ENCODE measurements at places on chromosomes 2 and 18.

- H3K27me3 ChIP-seq, result no peaks in the 10 kb centered on the region
- no peak overlapping the region for H3K27ac ChIP-seq
- no peak overlapping the region for H3K4me3 ChIP-seq
- H3K4me1 ChIP-seq, result peaks cover 14% of the 10 kb centered on the region
- no peak for DNase-seq
- peaks cover 9% of the 10 kb centered on the region for H3K36me3 ChIP-seq
These were observed 8.9 kb downstream of the STAM2 start for GRCh38 chr2:152166633-152167032.

DNA sequence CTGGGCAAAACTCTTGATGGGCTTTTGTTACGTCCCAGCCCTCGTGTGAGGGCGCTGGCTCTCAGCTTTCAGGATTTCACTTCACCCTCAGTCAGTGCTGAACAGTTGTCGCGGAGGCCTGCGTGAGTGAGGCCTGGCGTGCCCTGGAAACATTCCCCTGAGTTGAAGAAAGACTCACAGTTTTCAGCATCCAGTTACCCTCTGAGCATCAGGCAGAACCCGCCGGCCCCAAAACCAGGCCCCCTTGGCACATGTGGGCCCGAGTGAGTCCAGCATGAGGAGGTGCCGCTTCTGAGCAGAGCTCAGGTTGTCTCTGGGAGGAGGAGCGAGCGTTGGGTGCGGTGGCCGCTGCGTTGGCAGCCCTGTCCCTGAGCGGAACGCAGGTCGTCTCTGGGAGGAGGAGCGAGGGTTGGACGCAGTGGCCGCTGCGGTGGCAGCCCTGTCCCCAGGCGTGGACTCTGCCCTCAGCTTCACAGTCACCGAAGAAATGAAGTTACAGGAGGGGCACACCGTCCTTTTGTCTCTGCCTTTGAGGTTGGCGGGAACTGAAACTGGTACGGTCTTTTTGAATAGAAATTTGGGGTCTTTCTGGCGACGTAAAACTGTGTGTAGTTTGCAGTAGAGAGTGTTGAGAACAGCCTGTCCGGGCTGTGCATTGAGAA lies at the start of gene NEU4:
Gene NEU4 (plus strand): TSS at position 473 of the 662 bp plus-strand sequence. CDS start 5,292 bp downstream, outside the sequence.
- no peak within 1 kb of the TSS for H3K4me3 ChIP-seq
- no peaks in the 10 kb centered on the region for H3K36me3 ChIP-seq
- DNase-seq, result peak; percentile 28
- H3K4me1 ChIP-seq, result peaks cover 8% of the 10 kb centered on the region
- no peak within 1 kb of the TSS for H3K27ac ChIP-seq

- H3K27ac ChIP-seq, result no peak overlapping the region
- DNase-seq, result no peak
- H3K4me1 ChIP-seq, result peaks cover 6% of the 10 kb centered on the region
- no peak overlapping the region for H3K4me3 ChIP-seq
- H3K27me3 ChIP-seq, result peaks cover 6% of the 10 kb centered on the region
These were observed 22.8 kb downstream of the CABLES1 start for GRCh38 chr18:23158058-23158457.

DNA sequence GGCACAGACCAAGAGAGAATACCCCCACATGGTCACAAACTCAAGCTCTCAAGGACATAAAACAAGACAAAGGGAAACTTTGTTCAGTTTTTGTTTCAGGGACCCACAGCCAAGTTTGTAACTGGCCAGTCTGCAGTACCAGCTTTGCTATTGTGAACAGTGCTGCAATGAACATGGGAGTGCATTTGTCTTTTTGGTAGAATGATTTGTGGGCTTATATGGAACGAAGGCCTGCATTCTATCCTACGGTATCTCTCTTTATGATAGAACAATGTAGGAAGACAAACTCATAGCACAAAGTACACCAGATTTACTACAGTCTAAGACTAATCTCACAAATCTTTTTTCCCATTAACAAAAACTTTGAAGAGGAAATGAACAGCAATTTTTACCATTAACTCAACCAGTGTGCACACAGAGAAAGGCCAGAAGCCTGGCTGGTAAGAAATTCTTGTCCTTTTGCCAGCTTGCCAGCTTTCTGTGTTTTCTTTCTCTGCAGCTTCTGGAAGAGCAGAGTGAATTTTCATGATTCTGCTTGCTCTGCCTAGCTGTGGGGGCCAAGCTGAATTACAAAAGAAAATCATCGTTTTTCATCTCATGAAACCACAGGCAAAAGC lies 37.1 kb upstream of the FEZ2 start:
- peaks cover 11% of the 10 kb centered on the region for H3K27me3 ChIP-seq
- no peak for DNase-seq
- H3K36me3 ChIP-seq, result no peaks in the 10 kb centered on the region
- no peaks in the 10 kb centered on the region for H3K4me1 ChIP-seq
- no peak overlapping the region for H3K4me3 ChIP-seq
- H3K27ac ChIP-seq, result no peak overlapping the region

- H3K27me3 ChIP-seq, result no peaks in the 10 kb centered on the region
- peaks cover 75% of the 10 kb centered on the region for H3K36me3 ChIP-seq
- peak overlapping the region; percentile 8 for H3K4me3 ChIP-seq
- peaks cover 57% of the 10 kb centered on the region for H3K4me1 ChIP-seq
- peak overlapping the region; percentile 52 for H3K27ac ChIP-seq
These were observed 29.4 kb downstream of the STAT1 start for GRCh38 chr2:190984595-190984994.

DNA sequence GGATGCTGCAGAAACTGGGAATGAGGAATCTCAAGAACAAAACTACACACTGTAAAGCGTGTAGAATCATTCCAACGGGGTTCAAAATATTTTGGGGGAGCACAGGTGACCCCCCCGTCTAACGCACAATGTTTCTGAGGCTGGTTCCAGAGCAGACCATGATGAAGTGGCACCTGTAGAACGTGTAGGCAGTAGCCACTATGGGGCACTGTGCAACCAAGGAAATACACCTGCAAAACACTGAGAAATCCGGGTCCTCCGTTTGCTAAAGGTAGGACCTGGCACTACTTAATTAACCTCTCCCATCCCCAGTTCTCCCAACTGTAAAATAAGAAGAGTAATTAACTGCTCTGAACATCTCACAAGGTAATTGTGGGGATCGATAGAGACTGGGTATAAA lies 22.6 kb downstream of the ST6GAL2 start:
- H3K4me3 ChIP-seq, result no peak overlapping the region
- no peak overlapping the region for H3K27ac ChIP-seq
- H3K36me3 ChIP-seq, result no peaks in the 10 kb centered on the region
- H3K4me1 ChIP-seq, result no peaks in the 10 kb centered on the region
- DNase-seq, result no peak

DNA sequence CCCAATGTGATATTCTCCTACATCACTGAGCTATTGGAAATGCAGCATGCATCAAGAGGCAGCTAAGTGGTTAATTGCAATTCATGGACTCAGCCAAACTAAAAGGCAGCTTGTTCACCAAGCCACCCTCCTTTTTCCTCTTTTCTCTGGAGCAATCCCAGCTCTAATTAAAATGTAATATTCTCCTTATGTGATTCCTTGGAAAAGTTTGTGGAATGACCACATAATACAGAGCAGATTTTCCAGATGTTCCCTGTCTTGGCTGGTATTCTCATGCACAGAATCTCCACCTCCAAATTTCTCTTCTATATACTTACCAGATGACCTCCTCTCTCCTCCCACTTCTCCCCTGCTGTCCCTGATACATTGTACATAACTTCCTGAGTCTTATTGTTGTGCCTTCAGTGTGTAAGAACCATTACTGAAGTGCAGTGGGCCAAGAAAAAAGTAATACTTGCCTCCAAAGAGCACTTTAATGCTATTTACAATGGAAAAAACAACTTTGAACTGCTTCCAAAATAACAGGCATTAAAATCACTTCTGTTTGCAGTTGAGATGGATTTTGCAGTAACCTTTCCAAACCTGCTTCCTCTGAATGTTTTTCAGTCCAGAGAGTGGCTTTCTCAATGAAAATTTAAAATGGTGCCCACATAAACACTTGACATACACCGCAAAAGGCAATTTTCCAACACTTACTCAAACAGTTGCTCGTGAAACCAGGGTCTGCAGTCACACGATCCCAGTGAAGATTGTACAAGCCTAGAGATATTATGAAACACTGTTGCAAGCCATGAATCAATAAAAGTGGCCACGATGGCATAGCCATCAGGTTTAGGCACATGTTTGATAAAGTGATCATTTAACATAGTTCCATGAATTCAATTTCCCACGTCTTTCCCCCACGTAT lies 258.0 kb downstream of the MTX2 start:
- peaks cover 26% of the 10 kb centered on the region for H3K27me3 ChIP-seq
- no peaks in the 10 kb centered on the region for H3K4me1 ChIP-seq
- H3K4me3 ChIP-seq, result no peak overlapping the region

GRCh38 chr2:178829981-178830380 lies 22.8 kb upstream of the TTN start:
- peaks cover 20% of the 10 kb centered on the region for H3K36me3 ChIP-seq
- no peaks in the 10 kb centered on the region for H3K27me3 ChIP-seq
- no peak for DNase-seq
- no peak overlapping the region for H3K27ac ChIP-seq
- H3K4me1 ChIP-seq, result peaks cover 10% of the 10 kb centered on the region

GRCh38 chr2:46535360-46535759 lies 56.0 kb downstream of the TMEM247 start:
- H3K4me3 ChIP-seq, result peak overlapping the region; percentile 71
- H3K27ac ChIP-seq, result peak overlapping the region; percentile 75
- peaks cover 26% of the 10 kb centered on the region for H3K36me3 ChIP-seq

- H3K36me3 ChIP-seq, result no peaks in the 10 kb centered on the region
- no peak overlapping the region for H3K27ac ChIP-seq
- no peak for DNase-seq
- no peaks in the 10 kb centered on the region for H3K4me1 ChIP-seq
- no peaks in the 10 kb centered on the region for H3K27me3 ChIP-seq
These were observed 546.4 kb upstream of the SOX11 start for GRCh38 chr2:5145801-5146200.

DNA sequence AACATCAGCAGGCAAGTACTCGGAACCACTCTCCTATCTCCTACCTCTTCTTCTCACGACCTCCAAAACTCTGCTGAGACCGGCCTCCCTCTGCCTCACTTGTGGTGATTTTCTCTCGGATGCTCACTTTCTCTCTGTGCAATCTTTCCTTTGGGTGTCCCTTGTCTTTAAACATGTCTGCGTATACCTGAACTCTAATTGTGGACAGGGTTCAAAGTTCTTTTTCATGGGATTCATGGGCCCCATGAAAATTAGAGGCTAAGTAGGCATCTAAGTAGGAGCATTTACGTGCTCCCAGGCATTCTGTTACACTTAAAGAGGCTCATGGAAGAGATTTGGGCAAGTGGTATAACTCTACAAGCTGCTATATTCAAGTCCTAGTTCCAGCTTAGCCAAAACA lies 2.1 kb upstream of the PPP1CB start:
- peaks cover 7% of the 10 kb centered on the region for H3K36me3 ChIP-seq
- H3K27ac ChIP-seq, result peak overlapping the region; percentile 98
- peak overlapping the region; percentile 85 for H3K4me3 ChIP-seq
- peaks cover 38% of the 10 kb centered on the region for H3K4me1 ChIP-seq
- no peak for DNase-seq

- H3K36me3 ChIP-seq, result peaks cover 7% of the 10 kb centered on the region
- H3K4me3 ChIP-seq, result peak overlapping the region; percentile 79
- H3K27ac ChIP-seq, result peak overlapping the region; percentile 81
- H3K27me3 ChIP-seq, result no peaks in the 10 kb centered on the region
- peaks cover 35% of the 10 kb centered on the region for H3K4me1 ChIP-seq
- DNase-seq, result peak; percentile 55
These were observed 55.2 kb downstream of the LDLRAD4 start for GRCh38 chr18:13273800-13274199.

DNA sequence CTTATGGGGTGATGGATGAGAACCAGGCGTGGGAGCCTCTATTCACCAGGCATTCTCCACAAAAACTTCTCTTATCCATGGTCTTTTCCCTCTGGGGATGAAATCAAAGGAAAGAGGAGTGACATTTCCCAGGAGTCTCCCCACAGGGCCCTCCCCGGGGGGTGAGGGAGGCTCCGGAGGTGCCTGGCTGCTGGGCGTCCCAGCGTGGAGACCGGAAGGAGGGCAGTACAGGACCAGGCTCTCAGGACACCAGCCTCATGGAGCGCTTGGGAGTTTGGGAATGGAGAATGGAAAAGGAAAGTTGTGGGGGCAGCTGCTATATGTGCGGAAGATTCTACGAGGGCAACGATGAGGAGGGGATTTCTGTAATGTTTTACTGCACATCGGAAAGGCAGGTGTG lies 22.1 kb downstream of the CIB4 start:
- no peak for DNase-seq
- no peaks in the 10 kb centered on the region for H3K36me3 ChIP-seq
- no peak overlapping the region for H3K27ac ChIP-seq
- peaks cover 3% of the 10 kb centered on the region for H3K4me1 ChIP-seq

DNA sequence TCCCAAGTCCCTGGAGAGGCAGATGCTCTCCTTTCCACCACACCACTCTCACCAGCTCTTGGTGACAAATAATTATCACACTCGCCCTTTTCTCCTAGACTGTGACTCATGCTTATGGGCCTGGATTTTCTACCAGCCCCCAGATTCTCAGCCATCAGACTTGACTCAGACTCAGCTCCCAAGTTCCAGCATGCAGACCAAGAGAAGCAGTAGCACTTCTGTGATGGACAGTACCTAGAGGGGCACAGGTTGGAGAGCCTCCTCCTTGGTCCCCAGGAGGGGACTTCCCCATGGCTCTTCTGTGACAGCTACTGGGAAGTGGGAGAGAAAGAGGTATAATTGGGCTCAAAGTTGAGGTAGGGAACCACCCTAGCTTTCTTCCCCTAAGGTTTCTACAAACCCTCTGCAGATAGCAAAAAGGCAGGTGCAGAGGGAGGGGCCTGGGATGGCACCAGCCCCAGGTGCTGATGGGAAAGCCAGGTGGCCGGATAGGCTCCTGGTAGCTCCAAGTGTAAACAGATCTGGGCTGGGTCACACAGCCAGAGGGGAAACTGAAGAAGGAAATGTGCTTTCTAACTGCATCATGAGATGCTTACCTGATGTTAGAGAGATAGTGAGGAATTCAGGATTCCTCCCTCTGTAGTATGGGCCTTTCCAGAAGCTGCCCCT lies 4.1 kb downstream of the TCF23 start:
- no peak overlapping the region for H3K27ac ChIP-seq
- no peak for DNase-seq
- H3K4me1 ChIP-seq, result no peaks in the 10 kb centered on the region
- H3K36me3 ChIP-seq, result no peaks in the 10 kb centered on the region

GRCh38 chr2:196448407-196449079 lies 191.0 kb upstream of the CCDC150 start:
- H3K27me3 ChIP-seq, result peaks cover 24% of the 10 kb centered on the region
- no peaks in the 10 kb centered on the region for H3K36me3 ChIP-seq
- H3K4me1 ChIP-seq, result peaks cover 2% of the 10 kb centered on the region
- H3K27ac ChIP-seq, result no peak overlapping the region

DNA sequence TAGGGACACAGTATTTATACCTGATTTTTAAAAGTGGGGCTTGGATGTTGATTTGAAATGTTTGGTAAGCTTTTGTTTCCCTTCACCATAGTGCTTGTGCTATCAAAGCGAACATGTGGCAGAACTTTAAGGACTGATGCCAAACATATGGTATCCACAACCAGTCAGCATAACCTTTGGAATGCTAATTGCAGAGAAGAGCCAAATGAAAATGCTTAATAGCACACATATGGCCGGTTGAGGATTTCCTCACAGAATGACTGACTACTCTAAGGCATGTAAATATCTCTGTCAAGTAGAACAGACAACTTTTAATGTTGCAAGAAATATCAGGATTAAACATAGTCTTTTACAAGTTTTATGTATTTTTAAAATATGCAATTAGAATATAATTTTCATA lies 120.9 kb upstream of the COL3A1 start:
- H3K4me1 ChIP-seq, result no peaks in the 10 kb centered on the region
- no peak for DNase-seq
- H3K36me3 ChIP-seq, result no peaks in the 10 kb centered on the region
- no peak overlapping the region for H3K27ac ChIP-seq
- no peak overlapping the region for H3K4me3 ChIP-seq

- peaks cover 6% of the 10 kb centered on the region for H3K4me1 ChIP-seq
- no peak for DNase-seq
- H3K27ac ChIP-seq, result no peak overlapping the region
These were observed 33.0 kb downstream of the COMMD1 start for GRCh38 chr2:61938511-61938910.
